ENCODE measurements at places on chromosomes 16 and 17. TPM values are rescaled to one million over a fixed set of nuclear protein-coding genes. Genes with fewer than 3 reads are reported as not detected.

Gene ARL5C
- total RNA-seq, result not detected

GRCh38 chr16:67245674-67246080 is 1.6 kb downstream of the FHOD1 start:
- DNase-seq, result no peak

GRCh38 chr16:31487720-31488467 is 5.0 kb downstream of the SLC5A2 start:
- no peak for DNase-seq

GRCh38 chr17:81324851-81325713 is 30.0 kb upstream of the SLC38A10 start:
- DNase-seq, result peak; percentile 56

- no peak for DNase-seq
Observed at GRCh38 chr17:21452377-21453143, 76.4 kb downstream of the KCNJ12 start.

Gene SLC6A2
- not detected for total RNA-seq

Gene NPB
- total RNA-seq, result 3.8 TPM

GRCh38 chr16:86823888-86824671 is 245.7 kb downstream of the FOXL1 start:
- DNase-seq, result no peak

GRCh38 chr17:17235212-17236174 is 1.5 kb downstream of the FLCN start:
- DNase-seq, result peak; percentile 97

Gene AOC3
- total RNA-seq, result 0.34 TPM

Gene UMOD
- not detected for total RNA-seq

- no peak for DNase-seq
Observed at GRCh38 chr16:4077174-4077649, 39.0 kb downstream of the ADCY9 start.

DNA sequence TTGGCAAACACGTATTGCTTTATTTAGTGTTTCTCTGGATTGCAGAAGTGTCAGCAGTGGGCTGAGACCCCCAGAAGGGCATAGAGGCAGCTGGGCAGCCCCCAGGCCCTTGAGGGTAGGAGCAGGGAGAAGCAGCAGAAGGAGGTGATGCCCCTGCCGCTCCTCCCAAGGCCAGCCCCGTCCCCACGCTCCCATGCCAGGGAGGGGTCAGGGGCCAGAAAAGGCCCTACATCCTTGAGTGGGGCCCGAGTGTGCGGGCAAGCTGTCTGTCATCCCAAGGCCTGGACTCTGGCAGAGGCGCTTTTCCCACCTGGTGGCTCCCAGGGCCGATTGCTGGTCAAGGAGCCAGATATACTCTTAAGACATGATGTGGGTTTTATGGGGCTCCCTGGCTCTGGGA is 8.2 kb upstream of the CRK start:
- no peak for DNase-seq

- DNase-seq, result no peak
Observed at GRCh38 chr16:83630979-83631378, 176.8 kb upstream of the HSBP1 start.

DNA sequence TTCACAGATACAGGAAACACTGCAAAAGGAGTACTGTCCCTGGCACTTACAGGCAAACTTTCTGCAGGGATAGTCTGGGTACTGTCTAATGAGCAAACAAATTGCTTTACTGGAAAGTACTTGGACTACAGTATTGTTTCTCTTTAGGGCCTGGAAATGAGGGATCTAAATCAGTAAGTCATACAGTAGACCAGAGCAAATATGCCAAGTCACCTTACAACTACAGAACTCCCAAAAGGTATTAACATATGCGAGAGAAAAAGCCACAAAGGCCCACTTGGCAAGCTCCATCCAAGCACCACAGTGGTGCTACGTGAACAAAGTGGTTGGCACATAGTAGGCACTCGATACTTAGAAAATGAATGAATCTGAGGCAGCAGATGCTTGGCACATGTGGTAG is 87.8 kb downstream of the ZZEF1 start:
- DNase-seq, result no peak

Gene TMED6
- not detected for total RNA-seq

Gene FBXO39
- not detected for total RNA-seq

GRCh38 chr16:86065711-86066110 is 166.7 kb downstream of the IRF8 start:
- no peak for DNase-seq

Gene CEP112
- 41.6 TPM for total RNA-seq

Gene MAPT
- 1.8 TPM for total RNA-seq

Gene GPR179
- not detected for total RNA-seq

- no peak for DNase-seq
Observed at GRCh38 chr17:9828296-9829295, 2.9 kb downstream of the GLP2R start.

Gene ZNF594
- total RNA-seq, result 10.6 TPM

Gene ATP2A3
- 1.9 TPM for total RNA-seq

DNA sequence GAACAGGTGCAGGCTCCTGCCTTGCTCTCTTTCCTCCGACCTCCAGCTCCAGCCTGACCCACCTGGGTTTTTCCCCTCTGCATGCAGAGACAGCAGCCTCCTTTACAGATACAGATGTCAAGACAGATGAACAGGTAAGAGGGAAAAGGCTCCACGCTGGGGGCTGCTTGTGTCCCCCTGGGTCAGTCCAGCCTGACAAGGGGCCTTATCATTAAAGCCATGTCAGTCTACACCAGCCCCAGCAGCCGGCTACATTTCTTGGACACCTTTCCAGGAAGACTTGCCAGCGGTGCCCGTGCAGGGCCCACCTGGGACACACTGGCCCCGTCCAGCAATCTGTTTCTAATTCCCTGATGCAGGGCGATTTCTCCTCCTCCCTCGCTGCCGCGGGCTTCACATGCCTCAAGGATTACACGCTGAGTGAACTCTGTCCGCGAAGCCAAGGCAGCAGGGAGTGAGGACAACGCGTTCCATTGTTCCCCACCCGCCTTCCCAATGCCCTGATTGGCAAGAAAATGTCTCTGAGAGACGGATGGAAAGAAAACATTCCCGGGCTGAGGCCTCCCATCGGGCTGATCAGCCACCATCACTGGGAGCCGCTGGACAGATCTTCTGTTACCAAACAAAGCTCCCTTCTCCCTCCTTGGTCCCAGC is 184.7 kb downstream of the C16orf95 start:
- DNase-seq, result peak; percentile 67

DNA sequence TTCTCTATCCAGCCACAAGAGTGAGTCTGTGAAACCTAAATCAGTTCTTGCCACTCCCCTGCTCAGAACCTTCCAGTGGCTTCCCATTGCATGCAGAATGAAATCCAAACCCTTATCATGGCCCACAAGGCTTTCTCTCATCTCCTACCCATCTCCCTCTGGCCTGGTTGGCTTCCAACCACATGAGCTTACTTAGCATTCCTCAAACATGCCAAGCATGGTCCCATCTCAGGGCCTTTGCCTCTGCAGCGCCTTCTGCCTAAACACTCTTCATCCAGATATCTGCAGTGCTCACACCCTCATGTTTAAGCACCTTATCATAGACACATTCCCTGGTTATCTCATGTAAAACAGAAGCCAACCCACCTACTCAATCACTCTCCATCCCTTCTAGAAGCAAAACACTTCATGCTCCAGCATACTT is 15.5 kb downstream of the TK2 start:
- no peak for DNase-seq

Gene SLC16A6
- 0.18 TPM for total RNA-seq

GRCh38 chr16:85124636-85125346 is 12.5 kb upstream of the CIBAR2 start:
- peak; percentile 94 for DNase-seq

Gene LGALS9B
- not detected for total RNA-seq

DNA sequence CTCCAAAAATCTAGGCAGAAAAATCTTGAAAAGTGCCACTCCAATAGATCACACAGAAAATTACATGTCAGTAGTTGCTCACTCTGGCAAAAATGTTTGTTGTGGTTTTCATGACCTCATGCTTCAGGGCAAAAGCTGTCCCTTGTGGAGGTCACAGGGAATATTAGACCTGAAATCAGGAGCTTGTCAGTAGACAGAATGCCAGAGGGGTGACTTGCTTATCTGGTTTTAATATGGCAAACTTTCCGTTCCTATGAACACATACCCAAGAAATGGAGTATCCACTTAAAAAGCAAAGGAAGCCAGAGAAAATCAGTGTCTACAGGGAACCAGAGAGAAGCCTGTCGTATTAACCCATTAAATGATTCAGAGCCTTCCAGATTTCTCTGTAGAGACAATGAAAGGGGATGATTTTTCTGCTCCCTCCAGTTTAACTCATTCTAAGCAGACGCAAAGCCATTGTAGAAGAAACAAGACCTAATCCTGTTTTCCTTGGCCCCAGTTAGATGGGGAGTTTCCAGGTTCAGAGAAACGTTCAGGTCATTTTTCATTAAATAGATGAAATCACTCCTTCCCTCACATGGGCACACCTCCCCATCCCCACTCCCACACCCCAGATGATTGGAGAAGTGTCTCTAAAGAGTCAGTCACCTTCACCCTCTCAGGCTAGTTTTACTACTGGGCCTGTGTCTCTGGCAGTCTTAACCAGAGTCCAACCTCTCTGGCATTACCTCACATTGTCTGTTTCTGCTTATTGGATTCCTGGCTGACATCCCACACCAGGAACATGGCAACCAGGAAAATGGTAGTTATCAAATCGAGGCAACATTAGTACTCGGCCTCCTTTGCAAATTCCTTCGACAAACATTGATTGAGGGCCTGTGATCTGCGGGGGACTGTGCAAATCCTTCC is 6.0 kb downstream of the SOX9 start:
- peak; percentile 60 for DNase-seq

GRCh38 chr17:77366206-77366557 is 225.4 kb downstream of the SEC14L1 start:
- DNase-seq, result no peak

Gene TNFRSF13B
- not detected for total RNA-seq

DNA sequence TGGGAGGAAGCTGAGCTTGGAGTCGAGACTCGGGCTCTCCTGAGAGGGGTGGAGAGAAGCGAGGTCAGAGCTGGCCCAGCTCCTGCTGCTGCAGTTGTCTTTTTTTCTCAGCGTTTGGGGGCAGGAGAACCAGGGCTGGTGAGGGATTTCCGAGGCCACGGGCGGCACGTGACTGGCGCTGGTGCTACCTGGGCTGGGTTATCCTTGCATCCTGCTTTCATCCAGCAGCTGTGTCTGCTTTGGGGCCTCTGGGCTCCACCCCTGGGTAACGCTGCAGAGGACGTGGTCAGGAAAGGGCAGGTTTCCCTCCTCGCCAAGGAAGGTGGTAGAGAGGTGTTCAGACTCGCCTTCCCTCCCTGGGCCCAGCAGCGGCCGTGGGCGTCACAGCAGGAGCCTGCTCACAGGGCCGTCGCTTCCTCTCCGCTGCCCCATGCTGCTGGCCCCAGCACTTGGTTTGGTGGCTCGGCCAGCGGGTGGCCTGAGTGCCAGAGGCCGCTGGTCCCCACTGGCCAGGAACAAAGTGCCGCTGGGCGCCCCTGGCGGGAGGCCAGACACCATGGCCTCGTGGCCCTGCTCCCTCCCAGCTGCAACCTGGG is 22.5 kb downstream of the GSE1 start:
- no peak for DNase-seq

- DNase-seq, result no peak
Observed at GRCh38 chr16:88007321-88007731, 56.1 kb downstream of the BANP start.

DNA sequence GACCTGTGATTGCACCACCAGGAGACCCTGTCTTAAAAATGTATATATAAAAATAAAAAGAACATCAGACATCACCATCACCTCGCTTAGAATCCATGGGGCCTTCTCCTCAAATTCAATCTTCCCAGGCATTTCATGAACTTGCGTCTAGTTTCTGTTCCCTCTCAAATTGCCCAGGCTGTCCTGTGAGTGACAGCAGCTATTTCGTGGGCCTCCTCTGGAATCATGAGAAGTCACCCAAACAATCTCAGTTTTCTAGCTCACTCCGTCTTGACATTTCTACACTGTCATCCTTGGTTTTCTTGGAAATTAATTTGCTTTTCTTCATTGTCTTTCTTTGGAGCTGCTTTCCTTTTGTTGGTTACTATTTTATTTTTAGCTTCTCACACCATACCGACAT is 7.3 kb downstream of the SLC52A1 start:
- DNase-seq, result no peak

Gene ZFP3
- 1.7 TPM for total RNA-seq

Gene INPP5K
- total RNA-seq, result 9.9 TPM

Gene QRICH2
- 3.5 TPM for total RNA-seq

DNA sequence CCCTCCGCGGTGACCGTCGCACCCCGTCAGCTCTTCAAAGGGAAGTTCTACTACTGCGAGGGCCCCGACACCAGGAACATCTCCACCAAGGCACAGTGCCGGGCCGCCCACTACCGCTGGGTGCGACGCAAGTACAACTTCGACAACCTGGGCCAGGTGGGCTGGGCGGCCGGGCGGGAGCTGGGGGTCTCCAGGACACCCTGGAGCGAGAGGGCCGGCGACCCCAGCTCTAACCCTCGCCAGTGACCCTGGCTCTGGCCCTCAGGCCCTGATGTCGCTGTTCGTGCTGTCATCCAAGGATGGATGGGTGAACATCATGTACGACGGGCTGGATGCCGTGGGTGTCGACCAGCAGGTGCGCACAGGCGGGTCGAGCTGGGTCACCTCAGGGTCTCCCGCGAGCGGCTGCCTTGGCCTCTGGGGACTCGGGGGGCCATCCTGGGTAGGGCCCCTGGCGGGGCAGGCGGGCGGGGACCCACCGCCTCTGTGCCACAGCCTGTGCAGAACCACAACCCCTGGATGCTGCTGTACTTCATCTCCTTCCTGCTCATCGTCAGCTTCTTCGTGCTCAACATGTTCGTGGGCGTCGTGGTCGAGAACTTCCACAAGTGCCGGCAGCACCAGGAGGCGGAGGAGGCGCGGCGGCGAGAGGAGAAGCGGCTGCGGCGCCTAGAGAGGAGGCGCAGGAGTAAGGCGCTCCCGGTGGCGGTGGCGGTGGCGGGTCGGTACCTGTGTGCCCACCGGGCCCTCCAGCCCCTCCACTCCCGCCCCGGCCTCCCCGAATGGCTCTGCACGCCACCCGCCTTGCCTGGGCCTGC is 13.4 kb downstream of the TPSG1 start:
- DNase-seq, result no peak

DNA sequence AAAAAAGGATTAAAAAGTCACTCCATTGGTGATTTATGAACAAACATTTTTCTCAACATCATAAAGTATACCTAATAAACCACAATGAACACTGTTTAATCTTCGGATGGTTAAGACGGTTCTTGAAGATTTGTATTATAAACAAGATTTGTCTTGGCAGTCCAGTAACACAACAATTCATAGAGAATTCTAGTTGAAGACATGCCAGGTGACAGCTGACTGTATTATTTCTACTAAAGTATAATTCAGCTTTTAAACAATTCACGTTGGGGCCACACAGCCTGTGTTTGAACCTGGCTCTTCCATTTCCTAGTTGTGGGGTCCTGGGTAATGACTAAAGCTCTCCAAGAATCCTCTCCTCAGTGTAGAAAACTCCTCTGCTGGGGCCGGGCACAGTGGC is 22.0 kb downstream of the STX8 start:
- no peak for DNase-seq

DNA sequence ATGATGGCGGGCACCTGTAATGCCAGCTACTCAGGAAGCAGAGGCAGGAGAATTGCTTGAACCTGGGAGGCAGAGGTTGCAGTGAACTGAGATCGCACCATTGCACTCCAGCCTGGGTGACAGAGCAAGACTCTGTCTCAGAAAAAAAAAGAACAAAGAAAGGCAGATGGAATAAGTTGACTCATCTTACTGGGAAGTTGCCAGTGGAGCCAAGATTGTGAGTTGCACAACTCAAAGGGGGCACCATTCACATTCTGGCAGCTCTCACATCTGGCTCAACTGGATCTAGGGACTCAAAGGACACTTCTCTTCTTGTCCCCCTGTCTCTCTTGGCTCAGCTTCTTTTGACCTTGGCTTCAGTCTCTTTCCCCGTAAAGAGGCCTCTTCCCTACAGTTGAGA is 53.7 kb upstream of the ETV4 start:
- no peak for DNase-seq

Gene NOXO1
- 0.43 TPM for total RNA-seq
